ENCODE measurements at places on chromosomes 12 and 14.

DNA sequence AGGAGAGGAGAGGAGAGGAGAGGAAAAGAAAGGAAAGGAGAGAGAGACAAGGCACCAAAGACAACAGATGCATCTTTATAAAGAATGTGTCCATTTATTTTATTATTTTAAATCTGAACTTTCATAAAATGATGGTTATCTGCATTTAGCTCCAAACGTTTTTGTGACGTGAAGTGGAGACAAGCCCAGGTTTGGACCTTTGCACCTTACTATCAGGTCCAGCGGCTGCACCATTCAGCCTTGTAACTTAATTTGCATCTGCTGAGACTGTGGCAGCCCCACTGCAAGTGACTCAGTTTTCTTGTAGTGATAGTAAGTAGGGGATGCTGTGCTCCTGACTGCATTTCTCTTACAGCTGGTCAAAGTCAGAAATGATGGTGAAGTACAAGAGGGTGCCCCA is 130.7 kb downstream of the NTF3 start:
- DNase-seq: no peak

DNA sequence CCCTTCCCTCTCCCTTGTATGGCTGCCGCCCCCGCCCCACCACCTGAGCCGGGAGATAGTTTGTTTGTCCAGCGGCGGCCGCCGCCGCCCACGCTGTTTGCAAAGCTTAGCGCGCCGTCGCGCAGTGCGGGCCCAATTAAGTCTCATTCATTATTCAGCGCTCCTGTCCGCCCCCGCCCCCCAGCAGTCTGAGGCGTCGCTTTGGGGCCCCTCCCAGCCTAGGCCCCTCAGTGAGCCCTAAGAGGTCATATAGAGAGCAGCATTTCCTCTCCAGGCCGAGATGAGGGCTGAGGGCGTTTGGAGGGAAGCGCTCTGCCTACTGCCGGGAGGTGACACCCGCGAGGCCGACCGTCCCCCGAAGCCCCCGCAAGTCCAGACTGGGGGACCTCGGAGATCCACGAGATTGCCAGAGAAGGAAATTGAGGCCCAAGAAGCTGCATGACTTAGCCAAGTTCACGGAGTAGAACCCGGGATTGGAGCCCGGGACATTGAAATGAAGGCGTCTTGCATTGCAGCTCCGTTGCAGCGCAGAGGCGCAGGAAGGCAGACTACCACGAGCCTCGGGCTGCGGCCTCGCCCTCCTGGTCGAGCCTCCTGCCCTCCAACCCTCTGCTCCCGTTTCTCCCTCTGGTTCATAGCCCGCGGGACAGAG is at the start of gene DNAJC22:
Gene DNAJC22, plus strand, starts transcription at position 230 of the 652 bp plus-strand sequence. CDS start 1,985 bp downstream, outside the sequence.
- DNase-seq: no peak

DNA sequence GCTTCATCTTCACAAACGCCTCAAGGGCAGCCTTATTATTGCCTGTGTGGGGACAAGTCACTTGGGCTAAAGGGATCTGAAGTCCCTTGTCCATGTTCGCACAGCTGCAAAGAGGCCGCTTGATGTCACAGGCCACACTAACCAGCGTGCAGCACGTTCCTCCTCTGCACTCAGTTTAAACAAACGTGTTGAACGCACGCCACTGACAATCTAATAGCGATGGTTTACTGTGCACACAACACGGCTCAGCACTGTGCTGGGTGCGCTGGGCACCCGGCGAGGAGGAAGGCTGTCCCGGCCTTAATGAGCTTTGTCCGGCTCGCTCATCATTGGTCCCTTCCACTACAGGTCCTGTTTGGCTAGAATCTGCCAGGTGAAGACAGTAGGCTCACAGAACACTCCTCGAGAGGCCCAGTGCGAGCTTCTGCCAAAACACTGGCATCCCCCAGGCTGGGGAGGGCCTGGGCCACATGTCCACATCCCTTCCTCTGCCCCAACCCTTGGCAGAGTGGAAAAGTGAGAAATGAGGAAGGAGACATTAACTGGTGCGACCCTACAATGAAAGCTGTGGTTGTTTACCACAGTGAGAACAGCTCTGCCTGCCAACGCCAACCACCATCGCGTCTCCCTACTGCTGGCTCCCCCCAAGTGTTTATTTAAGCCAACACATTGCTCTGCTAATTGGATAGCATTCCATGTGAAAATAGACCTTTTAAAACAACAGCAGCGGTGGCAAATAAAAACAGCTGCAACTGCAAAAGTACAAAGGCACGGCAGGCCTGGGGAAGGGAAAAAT is 113.2 kb downstream of the RBM19 start:
- no peak for DNase-seq

GRCh38 chr12:95216711-95217376 is 423 bp downstream of the FGD6 start:
- DNase-seq: no peak

DNA sequence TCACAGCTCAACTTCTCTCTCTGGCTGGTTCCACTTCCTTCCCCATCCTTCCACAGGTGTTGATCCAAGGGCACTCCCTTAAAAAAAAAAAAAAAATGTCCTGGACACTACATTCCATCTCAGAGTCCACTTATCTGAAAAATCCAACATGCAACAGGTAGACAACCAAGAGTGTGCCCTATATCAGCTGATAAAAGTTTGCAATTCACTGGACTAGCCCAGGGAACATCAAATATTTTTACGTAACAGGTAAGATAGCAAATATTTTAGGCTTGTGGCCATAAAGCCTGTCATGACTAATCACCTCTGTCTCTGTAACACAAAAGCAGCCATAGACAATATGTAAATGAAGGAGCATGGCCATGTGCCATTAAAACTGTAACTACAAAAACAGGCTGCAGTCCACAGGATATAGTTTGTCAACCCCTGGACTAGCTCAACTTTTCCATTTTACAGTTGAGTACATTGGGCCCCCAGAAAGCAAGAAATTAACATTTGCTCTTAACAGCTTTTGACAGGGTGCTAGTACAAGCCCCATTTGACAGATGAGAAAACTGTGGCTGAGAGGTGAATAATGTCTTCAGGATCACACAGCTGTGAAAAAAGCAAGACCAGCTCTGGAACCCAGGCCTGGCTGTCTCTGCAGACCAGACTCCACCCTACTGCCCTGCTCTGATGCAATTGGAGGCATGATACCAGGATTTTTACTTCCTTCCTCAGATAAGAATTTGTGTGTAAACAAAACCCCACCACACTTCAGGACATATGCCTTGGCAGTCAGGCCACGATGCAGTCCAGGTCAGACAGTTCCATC is 68.9 kb downstream of the CMKLR1 start:
- no peak for DNase-seq

- no peak for DNase-seq
These were observed 151.4 kb upstream of the AVPR1A start for GRCh38 chr12:63302269-63302940.

DNA sequence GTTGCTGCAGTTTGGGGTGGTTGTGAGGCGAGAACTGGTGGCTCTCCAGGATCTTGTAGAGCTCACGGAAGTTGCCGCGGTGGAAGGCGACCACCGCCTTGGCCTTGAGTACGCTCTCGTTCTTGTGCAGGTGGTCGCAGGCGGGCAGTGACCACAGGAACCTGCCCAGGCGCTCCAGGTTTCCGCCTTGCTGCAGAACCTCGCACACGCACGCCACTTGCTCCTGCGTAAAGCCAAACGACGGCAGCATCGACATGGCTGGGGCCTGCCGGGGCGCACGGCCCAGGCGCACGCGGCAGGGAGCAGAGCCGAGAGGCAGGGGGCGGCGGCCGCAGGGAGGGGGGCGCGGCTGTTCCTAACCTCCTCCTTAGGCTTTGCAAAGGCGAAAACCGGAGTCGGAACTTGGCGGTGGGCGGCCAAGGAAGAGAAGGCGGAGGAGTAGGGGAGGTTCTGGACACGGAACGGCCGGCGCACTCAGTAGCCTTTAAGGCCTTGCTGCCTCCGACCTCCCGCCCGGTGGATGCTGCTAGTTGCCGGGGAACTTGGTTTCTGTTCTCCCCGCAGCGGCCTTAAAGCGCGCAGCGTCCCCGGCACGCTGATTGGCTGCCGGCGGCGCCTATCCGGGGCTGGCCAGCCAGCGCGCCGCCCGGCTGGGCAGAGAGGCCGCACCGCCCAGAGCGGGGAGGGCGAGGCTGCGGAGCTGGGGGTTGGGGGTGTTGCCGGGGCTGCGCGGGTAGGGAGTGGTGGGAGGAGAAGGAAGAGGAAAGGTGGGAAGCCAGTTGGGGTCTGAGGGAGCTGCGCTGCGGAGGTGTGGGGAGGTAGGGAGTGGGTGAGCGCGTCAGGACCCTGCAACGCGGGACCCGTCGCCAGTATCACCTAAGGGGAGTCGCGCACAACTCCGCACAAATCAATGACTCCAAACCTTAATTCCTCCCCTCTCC is at the start of gene SIX1:
Gene SIX1, minus strand, starts transcription at position 544 of the 941 bp plus-strand sequence. Its CDS starts 288 bp downstream, at position 256.
- no peak for DNase-seq

DNA sequence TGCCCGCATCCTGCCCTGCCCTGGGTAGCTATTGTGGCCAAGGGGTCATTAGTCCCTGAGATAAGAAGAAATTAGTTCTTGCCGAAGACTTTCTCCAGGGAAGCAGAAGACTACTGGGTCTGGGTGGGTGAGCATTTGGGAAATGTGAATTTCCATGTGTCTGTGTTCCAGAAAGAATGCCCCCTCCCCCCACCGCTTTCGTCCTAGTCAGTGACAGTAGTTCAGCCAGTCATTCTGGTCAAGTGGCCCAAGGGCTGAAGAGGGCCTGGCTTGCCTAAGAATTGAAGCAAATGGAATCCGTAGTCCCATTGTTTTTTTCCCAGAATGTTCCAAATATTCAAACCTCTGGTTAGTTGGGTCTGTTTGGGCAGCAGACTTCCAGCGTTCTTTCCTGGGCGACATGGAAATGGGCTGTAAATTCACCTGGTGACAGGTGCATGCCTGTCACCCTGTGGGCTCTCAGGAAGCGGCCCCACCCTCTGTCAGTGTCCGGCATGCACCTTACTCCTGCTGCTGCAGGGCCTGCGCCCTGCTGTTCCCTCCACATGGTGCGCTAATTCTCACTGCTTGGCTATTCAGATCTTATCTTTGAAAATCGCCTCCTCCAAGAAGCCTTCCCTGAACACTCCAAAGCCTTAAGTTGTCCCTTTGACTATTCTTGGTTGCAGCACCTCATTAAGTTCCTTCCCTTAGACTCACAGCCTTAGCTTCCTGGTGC is 1.4 kb upstream of the RFLNA start:
- no peak for DNase-seq

- DNase-seq: no peak
These were observed 63.8 kb downstream of the MOK start for GRCh38 chr14:102241147-102241546.

GRCh38 chr12:113316155-113316554 is 18.8 kb downstream of the SLC8B1 start:
- DNase-seq: no peak

- no peak for DNase-seq
These were observed 43.9 kb upstream of the MDM1 start for GRCh38 chr12:68375756-68376695.

DNA sequence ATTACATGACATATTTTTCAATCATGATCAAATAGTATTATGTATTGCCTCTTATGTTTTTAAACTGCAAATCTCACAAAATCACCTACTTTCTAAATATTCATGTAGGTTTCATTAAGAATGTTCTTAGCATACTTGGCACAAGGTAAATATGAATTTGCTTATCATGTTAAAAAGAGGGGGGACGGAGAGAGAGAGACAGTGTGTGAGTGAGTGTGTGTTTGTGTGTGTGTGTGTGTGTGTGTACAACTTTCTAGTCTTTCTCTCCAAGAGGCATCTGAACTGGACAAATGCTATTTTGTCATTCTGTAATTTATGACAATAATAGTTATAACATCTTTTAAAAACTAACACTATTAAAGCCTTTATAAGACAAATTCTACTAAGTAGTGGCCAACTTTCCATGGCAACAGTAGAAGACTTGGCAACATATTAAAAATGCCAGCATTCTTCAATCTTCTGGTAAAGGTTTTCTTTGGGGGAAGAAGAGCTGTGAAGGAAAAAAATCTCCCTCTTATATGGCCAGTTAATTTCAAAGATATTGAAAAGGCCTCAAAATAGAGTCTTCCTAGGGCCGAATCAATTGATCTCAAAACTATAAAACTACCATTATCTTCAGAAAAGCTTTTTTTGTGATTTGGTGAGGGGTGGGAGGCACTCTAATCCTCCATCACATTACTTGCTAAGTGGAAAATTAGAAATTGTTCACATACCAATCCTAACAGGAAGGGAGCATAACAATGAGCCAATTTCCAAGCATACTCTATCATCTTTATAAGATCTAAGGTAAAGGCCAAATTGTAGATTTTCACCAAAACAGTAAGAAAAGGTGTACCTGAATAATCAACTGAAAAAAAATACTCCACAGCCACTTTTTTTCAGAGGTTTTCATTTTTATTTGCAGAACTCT is 28.2 kb downstream of the CDK17 start:
- DNase-seq: no peak

- DNase-seq: no peak
These were observed 2.7 kb downstream of the ACTN1 start for GRCh38 chr14:68976160-68977067.

DNA sequence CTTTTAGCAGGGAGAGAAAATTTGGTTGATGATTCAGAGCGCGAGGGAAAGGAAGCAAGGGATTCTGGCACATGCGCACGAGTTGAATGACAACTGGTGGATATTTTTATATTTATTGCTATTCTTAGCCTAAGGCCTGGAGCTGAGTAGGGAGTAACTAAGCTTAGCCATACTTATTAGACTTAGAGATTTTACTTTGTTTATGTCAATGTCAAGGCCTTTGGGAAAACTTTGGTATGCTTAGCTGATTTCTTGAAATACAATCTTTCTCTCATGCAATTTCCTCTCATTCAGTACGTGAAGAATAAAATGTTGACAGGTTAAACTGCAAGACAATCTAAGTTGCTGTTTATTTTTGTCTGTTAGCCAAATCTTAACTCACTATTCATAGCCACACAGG is 101.1 kb downstream of the CRADD start:
- no peak for DNase-seq

DNA sequence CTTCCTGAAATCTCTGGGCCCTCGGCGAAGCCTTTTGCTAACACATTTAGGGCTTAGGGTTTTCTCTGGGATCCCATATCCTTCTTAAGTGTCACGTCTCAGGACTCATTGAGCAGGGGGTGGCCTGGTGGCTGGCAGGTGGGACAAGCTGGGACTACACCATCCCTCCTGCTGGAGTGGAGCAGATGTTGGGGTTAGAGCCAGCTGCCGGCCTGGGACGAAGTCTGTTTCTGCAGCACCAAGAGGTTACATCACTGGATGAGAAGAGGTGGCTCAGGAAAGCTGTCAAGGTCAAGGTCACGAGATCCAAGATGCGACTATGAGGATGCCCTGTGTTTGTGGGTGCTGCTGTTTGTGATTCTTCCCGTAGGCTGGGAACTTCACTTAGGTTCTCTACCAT is 16.3 kb downstream of the SMCO2 start:
- DNase-seq: no peak
